ENCODE measurements at places on chromosomes 2 and 18.

DNA sequence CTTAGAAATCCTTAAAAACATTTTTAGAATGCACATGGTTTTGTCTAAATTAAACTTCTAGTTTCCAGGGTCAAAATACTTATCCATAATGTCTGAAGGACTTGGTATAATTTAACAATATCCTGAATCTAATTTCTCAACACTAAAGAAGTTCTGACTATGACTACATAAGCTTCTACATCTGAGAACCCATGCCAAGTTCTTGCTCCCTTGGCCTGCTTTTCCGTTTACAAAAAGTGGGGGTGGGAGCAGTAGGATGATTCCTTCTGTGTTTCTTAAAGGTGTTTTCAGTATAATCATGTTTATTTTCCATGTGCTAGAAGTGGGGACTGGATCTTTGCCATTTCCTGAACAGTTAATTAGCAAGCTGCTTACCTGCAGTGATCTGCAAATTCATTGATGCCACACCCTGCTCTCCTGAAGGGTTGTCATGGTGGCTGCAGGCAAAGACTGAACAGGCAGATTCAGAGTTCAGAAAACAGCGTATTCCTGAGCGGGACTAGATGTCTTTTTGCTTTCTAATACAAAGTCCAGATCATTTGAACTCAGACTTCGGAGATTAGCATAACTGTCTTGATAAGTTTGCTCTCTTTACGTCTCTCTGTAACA, 36.2 kb downstream of the ADNP2 start:
- H3K4me1 ChIP-seq = peaks cover 9% of the 10 kb centered on the region
- no peak overlapping the region for H3K4me3 ChIP-seq
- H3K27ac ChIP-seq = no peak overlapping the region

DNA sequence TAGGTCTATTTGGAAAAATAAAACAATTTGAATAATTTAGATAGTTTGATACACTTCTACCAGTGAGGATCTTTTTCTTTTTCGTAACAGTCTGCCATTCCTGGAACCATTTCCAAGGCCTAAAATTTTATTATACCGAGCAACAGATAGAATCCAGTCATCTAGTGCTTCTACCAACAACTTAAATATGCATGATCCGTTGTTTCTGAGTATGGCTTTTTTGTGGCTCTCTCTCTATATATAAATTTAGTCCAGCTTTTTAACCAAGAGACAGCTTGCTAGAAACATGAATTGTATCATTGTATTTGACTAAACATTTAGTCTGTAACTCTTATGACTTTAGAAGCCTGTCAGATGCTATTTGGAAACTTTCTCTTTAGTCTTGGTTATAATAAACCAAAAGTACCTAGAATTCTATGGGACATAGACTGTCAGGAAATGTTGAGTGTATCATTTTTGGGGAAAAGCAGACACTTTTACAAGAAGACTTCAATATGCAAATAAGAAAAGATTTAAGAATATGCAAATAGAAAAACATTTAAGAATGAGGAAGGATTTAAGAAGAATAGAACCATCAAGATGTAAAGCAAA, 161.4 kb downstream of the ZEB2 start:
- no peaks in the 10 kb centered on the region for H3K27me3 ChIP-seq
- no peak for DNase-seq
- peaks cover 35% of the 10 kb centered on the region for H3K4me1 ChIP-seq
- H3K36me3 ChIP-seq = no peaks in the 10 kb centered on the region
- H3K27ac ChIP-seq = peak overlapping the region; percentile 56

- H3K4me1 ChIP-seq = no peaks in the 10 kb centered on the region
- H3K27ac ChIP-seq = no peak overlapping the region
- H3K27me3 ChIP-seq = no peaks in the 10 kb centered on the region
- DNase-seq = no peak
- no peaks in the 10 kb centered on the region for H3K36me3 ChIP-seq
- no peak overlapping the region for H3K4me3 ChIP-seq
Measured at GRCh38 chr2:188381614-188382013, 89.9 kb downstream of the GULP1 start.

DNA sequence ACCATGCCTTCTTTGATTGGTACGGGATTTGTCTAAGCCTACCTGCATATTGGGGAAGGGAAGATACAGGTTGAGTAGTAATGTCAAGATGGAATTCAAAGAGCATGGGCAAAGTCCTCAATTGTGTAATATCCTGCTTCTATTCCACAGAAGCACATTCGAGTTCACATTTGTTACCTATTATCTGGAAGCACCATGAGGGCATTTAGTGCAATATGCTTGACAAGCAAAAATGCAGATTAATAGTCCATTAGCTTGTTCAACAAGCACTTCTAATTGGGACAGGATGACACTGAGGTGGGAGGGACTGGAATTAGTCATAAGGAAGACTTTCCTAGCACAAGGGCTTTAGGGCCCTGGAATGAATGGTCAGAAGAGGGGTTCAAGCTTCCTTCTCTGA, 40.5 kb downstream of the MYO5B start:
- H3K27ac ChIP-seq = no peak overlapping the region
- DNase-seq = no peak
- no peaks in the 10 kb centered on the region for H3K36me3 ChIP-seq
- peaks cover 2% of the 10 kb centered on the region for H3K27me3 ChIP-seq
- no peaks in the 10 kb centered on the region for H3K4me1 ChIP-seq
- no peak overlapping the region for H3K4me3 ChIP-seq

DNA sequence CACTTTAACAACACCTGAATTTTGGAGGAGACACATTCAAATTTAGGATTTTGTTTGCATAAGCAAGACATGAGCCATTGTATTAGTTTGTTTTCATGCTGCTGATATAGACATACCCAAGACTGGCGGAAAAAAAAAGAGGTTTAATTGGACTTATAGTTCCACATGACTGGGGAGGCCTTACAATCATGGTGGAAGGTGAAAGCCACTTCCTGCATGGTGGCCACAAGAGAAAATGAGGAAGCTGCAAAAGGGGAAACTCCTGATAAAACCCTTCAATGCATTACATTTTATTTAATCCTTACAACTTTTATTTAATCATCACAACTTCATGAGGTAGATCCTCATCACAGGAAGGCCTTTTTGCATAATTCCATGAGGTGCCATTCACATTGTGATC, 242.0 kb upstream of the STON1 start:
- no peak overlapping the region for H3K4me3 ChIP-seq
- peaks cover 9% of the 10 kb centered on the region for H3K36me3 ChIP-seq
- H3K27me3 ChIP-seq = peaks cover 4% of the 10 kb centered on the region
- H3K4me1 ChIP-seq = peaks cover 6% of the 10 kb centered on the region
- H3K27ac ChIP-seq = no peak overlapping the region

GRCh38 chr2:150374492-150374891, 113.0 kb downstream of the RND3 start:
- H3K27ac ChIP-seq = no peak overlapping the region
- H3K4me1 ChIP-seq = no peaks in the 10 kb centered on the region
- H3K36me3 ChIP-seq = no peaks in the 10 kb centered on the region
- DNase-seq = no peak
- no peak overlapping the region for H3K4me3 ChIP-seq

DNA sequence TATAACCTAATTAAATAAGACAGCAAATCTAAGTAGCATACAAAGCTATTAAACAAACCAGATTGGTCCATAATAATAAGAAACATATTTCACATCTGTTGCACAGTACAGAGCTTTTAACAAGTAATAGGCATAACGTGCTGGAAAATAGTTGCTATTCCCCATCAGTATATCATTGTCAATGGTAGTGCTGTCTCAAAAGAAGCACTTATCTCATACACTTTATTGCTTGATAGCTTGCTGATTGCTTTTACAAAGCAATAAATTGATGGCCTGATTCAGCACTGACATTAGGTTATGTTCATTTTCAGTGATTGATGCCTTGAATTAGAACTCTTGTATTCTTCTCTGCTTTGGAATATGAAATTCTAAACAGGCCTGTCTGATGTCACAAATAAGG, 641.7 kb downstream of the CBLN2 start:
- no peaks in the 10 kb centered on the region for H3K4me1 ChIP-seq
- H3K36me3 ChIP-seq = no peaks in the 10 kb centered on the region
- H3K27me3 ChIP-seq = no peaks in the 10 kb centered on the region

DNA sequence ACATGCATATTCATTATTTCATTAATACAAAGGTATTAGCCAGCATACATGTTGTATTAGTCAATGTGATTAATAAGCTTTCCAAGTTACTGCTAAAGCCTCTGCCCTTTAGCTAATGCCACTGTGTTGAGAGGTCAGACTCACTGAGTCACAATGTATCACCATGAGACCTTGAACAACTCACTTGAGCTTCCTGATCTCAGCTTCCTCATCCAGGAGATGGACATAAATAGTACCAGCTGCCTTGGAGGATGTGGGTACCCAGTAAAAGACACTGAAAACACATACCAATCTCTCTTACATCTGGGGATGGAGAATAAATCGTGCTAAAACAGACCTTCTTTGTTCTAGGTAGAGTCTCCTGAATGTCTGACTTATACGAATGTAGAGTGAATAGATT, 224.6 kb downstream of the EPHA4 start:
- no peaks in the 10 kb centered on the region for H3K27me3 ChIP-seq
- no peaks in the 10 kb centered on the region for H3K36me3 ChIP-seq
- no peak overlapping the region for H3K4me3 ChIP-seq
- no peak for DNase-seq

GRCh38 chr2:129755786-129756185, 223.7 kb upstream of the RAB6C start:
- no peaks in the 10 kb centered on the region for H3K27me3 ChIP-seq
- no peak overlapping the region for H3K27ac ChIP-seq
- H3K4me1 ChIP-seq = no peaks in the 10 kb centered on the region
- no peak for DNase-seq
- no peak overlapping the region for H3K4me3 ChIP-seq

DNA sequence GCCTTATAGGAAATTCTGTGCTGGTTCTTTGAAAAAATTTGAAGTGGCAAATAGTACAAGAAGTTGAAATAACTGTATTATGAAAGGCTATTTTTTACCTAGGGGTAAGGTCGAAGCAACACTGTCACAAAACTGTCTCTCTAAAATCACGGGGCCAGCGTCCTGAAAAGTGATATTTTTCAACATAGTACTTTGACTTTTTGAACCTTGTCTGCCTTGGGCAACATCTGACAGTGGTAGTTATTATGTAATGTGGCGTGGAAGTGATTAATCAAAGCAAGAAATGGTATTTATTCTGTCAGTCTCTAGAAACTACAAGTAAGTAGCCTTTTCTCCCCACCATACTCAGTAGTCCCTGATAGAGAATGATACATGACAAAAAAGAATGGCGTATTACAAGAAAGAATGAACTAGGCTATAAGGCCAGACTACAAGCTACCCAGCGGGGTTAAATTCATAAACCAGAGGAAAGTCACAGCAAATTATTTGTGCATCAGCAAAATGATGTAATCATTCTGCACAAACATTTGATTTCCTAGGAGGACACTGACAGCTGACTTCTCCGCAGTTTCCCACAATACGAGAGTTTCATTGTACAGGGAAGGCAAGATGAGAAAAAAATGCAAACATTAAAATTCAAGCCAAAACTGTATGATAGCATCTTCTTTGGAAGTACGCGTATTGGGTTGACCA, 9.8 kb downstream of the GEN1 start:
- DNase-seq = no peak
- H3K27ac ChIP-seq = no peak overlapping the region
- H3K27me3 ChIP-seq = no peaks in the 10 kb centered on the region
- peaks cover 8% of the 10 kb centered on the region for H3K4me1 ChIP-seq
- H3K4me3 ChIP-seq = no peak overlapping the region
- H3K36me3 ChIP-seq = peaks cover 57% of the 10 kb centered on the region

DNA sequence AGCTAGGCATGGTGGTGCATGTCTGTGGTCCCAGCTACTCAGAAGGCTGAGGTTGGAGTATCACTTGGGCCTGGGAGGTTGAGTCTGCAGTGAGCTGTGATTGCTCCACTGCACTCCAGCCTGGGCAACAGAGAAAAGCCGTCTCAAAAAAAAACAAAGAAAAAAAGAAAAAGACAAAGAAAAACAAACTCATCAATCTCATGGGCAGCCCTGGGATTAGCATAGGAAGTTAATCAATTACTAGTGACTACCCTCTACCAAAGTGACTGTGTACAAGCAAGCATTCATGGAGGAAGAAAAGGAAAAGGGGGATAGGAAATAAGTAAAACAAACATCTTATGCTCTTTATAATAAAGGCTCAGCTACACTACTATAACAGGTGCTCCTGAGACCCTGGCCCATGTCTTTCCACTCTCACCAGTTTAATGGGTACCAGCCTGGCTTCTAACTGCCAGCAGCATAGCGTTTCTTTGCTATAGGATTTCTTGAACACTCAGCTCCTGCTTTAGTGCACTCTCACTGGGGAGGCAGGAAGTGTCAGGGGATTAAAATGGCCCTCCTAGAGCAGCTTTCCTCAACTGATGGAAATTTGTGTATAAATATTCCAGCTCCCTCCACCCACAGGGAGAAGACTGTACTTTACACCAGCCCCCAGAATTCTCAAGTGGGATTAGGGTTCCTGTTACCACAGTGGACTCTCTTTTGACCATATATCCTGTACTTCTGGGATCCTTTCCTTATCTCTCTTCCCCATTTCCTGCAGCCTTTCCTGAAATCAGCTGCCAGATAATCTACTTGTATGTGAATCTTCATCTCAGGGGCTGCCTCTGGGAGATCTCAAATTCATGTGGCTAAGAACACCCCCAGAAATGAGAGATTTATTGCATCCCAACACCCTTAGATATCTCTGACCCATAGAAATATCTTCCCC, 91.3 kb upstream of the GLS start:
- H3K4me3 ChIP-seq = no peak overlapping the region
- H3K4me1 ChIP-seq = peaks cover 63% of the 10 kb centered on the region
- DNase-seq = no peak
- H3K36me3 ChIP-seq = no peaks in the 10 kb centered on the region
- H3K27me3 ChIP-seq = no peaks in the 10 kb centered on the region
- H3K27ac ChIP-seq = peak overlapping the region; percentile 1

GRCh38 chr2:128623776-128624761, 305.4 kb upstream of the HS6ST1 start:
- H3K27ac ChIP-seq = peak overlapping the region; percentile 19
- H3K4me3 ChIP-seq = peak overlapping the region; percentile 17
- peak; percentile 33 for DNase-seq
- H3K27me3 ChIP-seq = peaks cover 54% of the 10 kb centered on the region
- H3K36me3 ChIP-seq = no peaks in the 10 kb centered on the region
- peaks cover 21% of the 10 kb centered on the region for H3K4me1 ChIP-seq

DNA sequence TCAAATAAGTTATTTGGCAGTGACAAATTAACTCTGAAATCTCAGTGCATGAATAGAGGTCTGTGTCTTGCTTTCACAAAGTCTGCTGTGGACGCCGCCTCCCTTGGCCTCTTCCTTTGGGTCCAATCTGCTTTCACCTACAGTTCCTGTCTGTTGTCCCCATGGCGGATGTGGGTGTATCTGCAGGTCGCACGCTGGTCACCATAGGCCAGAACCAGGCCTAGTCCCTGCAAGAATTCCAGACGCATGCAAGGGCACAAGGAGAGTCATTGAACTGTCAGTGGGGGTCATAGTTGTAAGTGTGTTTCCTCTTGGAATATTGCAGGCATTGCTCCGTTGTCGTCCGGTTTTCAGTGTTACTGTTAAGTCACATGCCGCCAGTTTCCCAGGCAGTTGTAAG, 7.4 kb downstream of the SOCS6 start:
- peaks cover 9% of the 10 kb centered on the region for H3K4me1 ChIP-seq
- no peak overlapping the region for H3K27ac ChIP-seq
- H3K4me3 ChIP-seq = no peak overlapping the region
- H3K36me3 ChIP-seq = no peaks in the 10 kb centered on the region
